ENCODE measurements at places on chromosomes 12 and 14. TPM values are rescaled to one million over a fixed set of nuclear protein-coding genes. Genes with fewer than 3 reads are reported as not detected.

The RIMBP2 gene
- total RNA-seq: not detected

The ITGB7 gene
- 105 TPM for total RNA-seq

The BMP4 gene
- not detected for total RNA-seq

- no peak for DNase-seq
Measured at GRCh38 chr14:21142357-21142756, 13.5 kb downstream of the OR5AU1 start.

GRCh38 chr12:26276709-26277108 lies 81.3 kb downstream of the SSPN start:
- no peak for DNase-seq

GRCh38 chr12:80415466-80415865 lies 28.6 kb upstream of the PTPRQ start:
- no peak for DNase-seq

GRCh38 chr14:99884834-99885648 lies 91.8 kb downstream of the EML1 start:
- DNase-seq: no peak

- no peak for DNase-seq
Measured at GRCh38 chr12:113831476-113831875, 134.6 kb downstream of the RBM19 start.

DNA sequence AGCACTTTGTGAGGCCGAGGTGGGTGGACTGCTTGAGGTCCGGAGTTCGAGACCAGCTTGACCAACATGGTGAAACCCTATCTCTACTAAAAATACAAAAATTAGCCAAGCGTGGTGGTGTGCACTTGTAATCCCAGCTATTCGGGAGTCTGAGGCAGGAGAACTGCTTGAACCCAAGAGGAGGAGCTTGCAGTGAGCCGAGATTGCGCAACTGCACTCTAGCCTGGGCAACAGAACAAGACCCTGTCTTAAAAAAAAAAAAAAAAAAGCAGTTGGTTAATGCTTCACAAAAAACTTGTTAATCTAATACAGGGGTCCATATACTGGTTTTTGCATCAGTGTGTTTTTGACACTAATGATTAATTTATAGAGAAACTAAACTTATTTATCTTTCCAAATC lies 18.5 kb upstream of the SLC7A8 start:
- DNase-seq: no peak

DNA sequence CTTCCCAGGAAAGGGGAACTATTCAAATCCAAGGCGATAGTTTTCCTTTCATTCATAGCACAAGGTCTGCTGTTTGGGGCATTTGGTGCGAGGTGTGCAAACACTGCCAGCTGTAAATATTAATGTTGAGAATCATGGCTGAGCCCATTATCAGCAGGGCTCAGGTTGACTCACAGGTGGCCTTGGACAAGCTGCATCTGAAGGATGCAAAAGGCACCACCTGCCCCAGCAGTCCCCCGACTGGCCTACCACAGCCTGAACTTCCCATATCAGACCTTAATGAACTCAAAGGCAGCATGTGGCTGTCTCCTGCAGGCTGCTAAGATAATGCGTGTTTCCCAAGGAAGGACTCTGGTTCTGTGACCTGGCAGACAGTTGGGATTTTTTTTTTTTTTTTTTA lies 93.3 kb upstream of the MAP1LC3B2 start:
- no peak for DNase-seq

GRCh38 chr12:64840949-64841717 lies 16.7 kb downstream of the TBC1D30 start:
- no peak for DNase-seq

All from activated naive CD8-positive, alpha-beta T cell treated with anti-CD3 and anti-CD28 coated beads for 36 hours (primary cell).